Activated effector memory CD4-positive, alpha-beta T cell treated with Interleukin-2 at 50 U/mL for 16 hours (primary cell): ENCODE measurements at places on chromosomes 3 and 15.

- no peak for DNase-seq
These were observed 11.0 kb upstream of the MEIS2 start for GRCh38 chr15:37111427-37111717.

GRCh38 chr15:62608369-62608768, 434.2 kb upstream of the TPM1 start:
- DNase-seq = no peak

DNA sequence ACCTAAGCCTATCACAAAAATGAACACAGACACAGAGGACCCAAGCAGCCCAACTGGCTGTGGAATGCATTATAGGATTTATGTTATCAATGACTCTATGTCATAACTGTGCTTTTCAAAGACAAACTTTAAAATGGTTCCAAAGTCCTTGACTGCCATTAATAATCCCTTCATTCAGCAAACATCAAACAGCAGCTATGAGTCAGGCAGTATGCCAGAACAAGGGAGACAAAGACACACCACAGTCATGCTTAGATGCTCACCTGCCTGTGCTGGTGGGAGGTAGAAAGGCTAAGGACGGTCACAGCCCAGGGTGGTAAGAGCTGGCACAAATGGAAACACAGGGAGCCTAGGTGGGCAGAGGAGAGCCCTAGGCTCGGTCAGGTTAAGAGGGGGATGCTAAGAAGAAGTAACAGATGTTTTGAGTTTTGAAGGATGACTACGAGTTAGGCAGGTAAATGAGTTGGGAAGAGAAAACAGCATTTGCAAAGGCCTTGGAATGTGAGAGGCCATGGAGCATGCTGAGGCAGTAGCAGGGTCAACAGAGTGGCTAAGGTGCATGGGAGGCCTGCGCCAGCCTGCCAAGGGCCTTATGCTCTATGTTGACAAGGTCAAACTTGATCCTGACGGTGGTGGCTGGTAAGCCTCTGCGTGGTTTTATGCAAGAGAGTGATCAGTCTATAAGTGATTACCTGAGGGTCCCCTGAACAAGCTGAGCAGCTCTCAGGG, 23.0 kb downstream of the NMNAT3 start:
- no peak for DNase-seq

DNA sequence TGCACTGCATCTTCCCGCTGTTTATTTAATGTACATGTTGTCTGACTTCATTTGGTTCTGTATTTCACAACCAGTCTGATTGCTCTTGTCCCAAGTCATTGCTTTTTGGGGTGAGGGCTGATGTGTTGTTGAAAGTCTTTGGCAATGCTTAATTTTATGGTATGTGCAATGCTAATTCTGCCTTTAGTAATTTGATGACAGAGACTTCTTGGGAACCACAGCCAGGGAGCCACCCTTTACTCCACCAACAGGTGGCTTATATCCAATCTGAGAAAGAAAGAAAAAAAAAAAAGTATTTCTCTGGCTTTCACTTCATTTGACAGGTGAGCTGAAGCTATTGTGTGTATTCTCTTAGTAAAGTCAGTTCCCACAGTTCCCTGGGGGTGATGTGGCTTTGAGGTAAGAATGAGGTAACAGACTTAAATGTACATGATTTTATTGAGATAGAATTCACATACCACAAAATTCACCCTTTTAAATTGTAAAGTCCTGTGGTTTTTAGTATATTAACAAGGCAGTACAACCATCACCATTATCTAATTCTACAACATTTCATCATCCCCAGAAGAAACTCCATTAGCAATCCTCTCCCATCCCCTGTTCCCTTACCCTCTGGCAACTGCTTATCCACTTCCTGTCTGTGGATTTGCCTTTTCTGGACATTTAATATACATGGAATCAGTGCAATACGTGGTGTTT, 97.3 kb downstream of the SLCO3A1 start:
- DNase-seq = no peak

- DNase-seq = no peak
These were observed 129.4 kb upstream of the TLE3 start for GRCh38 chr15:70227147-70227546.

DNA sequence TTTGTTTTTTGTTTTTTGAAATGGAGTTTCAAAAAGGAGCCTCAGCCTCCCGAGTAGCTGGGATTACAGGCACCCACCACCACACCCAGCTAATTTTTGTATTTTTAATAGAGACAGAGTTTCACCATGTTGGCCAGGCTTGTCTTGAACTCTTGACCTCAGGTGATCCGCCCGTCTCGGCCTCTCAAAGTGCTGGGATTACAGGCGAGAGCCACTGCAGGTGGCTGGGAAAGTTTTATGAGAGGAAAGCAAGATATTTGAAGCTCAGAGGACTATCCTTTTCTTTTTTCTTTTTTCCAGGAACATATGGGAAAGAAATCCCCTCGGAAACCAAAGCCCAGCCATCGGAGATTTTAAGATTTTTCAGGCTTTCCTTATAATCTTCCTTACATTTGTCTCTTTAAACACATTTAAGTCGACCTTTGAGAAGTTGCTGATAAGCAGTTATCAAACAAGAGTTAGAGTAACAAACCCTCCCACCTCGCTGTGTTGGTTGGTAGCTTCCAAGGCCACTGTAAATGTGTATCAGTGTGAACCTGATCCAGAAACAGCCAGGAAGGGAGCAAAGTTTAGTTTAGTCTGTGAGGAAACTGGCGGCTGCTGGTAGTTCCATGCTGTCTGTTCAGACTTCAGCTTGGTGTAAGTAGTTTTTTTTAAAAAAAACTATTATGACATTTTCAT, 34.5 kb upstream of the MAP3K13 start:
- no peak for DNase-seq

DNA sequence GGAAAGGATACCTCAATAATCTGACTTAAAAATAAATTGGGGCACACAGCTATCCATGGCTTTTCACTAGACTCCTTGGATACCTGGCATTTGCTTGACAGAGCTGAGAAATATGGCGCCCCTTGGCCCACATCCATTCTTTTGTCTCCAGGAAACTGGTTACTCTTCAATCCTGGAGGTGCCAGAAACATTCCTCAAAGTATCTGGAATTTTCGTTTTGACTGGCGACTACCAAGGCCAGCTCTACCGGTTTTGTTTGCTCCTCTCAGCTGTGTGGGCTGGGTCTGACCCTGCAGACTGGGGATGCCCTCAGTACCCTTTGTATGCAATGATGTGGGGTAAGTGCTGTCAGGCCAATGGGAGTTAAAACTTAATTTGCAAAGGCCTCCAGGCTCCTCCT, 27.0 kb downstream of the KATNBL1 start:
- DNase-seq = no peak

- no peak for DNase-seq
These were observed 30.3 kb downstream of the SYN2 start for GRCh38 chr3:12034440-12034839.

GRCh38 chr3:129575233-129575996, 31.1 kb downstream of the PLXND1 start:
- DNase-seq = no peak

DNA sequence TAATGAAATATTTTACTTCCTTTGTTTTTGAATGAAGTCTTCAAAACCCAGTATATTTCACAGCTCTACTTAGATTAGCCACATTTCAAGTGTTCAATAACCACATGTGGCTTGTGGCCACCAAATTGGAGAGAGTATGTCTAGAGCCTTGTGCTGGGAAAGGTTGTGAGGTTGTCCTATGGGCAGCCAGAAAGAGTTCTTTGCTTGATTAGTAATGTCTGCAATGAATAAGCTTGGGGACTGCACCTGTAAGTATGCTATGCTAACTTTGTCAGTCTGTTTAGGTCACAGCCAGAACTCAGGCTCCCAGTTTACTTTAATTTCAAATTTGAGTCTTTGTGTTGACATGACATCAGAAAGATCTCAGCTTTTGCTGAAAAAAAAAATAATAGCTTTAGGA, 294.9 kb upstream of the SOX14 start:
- no peak for DNase-seq

DNA sequence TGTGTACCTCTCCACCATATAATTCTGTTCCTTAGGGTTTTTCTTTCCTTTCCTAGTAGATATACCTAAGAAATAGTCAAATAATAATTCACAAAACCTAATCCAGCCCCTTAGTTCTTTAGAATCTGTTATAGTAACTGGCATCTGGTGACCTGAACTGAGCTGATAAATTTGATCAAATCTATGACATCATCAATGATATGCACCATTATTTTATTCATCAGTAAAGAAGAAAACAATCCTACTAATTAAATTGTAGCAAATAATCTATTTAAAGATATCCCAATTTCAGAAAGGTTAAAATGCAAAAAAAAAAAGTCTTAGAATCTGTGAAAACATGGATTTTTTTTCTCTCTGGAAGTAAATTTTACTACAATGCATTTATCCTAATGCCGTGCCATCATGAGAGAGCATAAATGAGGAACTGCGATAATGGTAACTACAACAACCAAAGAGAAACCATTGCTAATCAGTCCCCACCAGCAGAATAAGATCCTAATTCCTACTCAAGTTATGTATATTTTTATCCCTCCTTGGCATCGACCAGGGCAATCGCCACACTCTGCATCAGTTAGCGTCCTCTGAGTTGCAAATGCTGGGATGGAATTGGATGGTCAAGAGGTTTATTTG, 6.6 kb upstream of the MNS1 start:
- no peak for DNase-seq

DNA sequence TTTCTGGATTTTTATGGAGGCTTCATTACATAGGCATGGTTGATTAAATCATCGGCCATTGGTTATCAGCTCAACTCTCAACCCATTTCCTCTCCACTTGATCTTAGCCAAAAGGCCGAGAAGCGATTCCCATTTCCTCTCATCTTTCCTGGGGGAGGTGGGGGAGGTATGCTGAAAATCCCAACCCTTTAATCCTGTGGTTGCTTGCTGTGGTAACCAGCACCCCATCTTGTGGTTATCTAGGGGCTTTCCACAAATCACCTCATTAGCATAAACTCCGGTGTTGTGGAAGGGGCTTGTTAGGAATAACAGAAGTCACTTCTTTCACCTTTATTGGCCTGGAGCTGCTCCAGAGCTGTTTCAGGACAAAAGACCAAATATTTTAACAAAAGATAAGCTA, 20.9 kb downstream of the PDE8A start:
- DNase-seq = no peak

GRCh38 chr3:125647318-125648014, 52.2 kb upstream of the OSBPL11 start:
- DNase-seq = no peak

DNA sequence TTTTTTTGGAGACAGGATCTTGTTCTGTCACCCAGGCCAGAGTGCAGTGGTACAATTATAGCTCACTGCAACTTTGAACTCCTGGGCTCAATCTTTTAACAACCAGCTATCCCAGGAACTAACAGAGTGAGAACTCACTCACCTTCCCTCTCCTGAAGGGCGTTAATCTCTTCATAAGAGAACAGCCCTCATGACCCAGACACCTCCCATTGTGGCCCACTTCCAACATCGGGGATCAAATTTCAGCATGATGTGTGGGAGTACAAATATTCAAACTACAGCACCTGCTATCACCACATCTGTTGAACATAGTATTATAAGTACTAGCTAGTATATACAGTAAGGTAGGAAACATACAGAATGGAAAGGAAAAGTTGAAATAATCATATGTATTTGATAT, 132.5 kb downstream of the DOCK3 start:
- DNase-seq = no peak

DNA sequence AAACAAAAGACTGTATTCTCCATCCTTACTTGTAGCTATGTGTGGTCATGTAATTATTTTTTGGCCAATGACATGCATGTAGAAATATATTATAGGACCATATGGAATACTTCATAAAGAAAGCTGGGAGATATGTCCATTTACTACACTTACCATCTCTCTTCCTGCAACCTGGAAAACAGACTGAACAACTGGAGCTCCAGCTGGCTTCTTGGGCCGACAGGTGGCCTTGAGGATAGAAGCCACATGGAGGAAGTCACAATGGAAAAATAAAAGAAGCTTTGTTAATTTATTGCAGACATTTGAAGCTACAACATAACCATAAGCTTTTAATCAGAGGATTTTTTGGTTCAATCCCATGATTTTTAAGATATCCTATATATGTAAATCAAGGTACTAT, 167.9 kb upstream of the CBLB start:
- no peak for DNase-seq

DNA sequence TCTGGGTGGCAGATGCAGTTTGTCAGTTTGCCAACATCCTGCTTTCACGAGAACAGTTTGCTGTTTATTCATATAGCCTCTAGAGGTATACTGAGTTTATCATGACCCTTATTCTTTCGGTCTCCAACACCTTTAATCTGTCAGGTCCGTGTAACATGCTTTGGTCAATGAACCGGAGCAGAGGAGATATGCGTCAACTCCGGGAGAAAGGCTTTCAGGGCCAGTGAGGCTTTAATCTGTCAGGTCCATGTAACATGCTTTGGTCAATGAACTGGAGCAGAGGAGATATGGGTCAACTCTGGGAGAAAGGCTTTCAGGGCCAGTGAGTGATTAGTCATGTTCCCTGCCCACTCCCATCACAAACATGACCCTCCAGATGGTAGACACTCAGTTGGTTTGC, 16.9 kb upstream of the GPD1L start:
- DNase-seq = no peak

- no peak for DNase-seq
These were observed 257.5 kb downstream of the LRTM1 start for GRCh38 chr3:54670201-54671000.

GRCh38 chr3:132421832-132422231, 4.5 kb downstream of the DNAJC13 start:
- no peak for DNase-seq

DNA sequence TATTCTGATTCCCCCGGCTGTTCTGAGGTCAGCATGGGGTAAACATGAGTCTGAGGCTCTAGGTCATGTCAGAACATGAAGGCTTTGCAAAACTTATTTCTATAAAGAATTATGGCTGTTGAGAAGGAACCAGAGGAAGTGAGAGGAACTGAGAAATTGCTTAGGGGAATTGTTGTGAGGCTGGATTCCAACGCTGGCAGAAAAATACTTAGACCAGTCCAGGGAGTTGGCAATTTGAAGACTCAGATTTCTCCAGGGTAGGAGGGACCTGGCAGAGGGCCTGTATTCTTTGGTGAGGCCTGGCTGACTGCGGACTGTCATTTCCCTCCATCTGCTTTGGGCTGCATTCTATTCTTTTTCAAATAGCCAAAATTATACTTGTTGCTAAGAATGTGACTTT, 155.5 kb downstream of the PLD1 start:
- DNase-seq = no peak
